GM23338 (cell line): ENCODE measurements at places on chromosomes 16 and 17. TPM values are rescaled to one million over a fixed set of nuclear protein-coding genes. Genes with fewer than 3 reads are reported as not detected.
A peak's percentile ranks its signal among the peaks of the same experiment; 100 is the strongest.

The SALL1 gene
- 20.2 and 22.7 TPM in 2 replicates for total RNA-seq

The CASKIN1 gene
- total RNA-seq: 2.4 and 6.2 TPM in 2 replicates

The FAM83G gene
- 44.5 and 46.6 TPM in 2 replicates for total RNA-seq

The TUBB3 gene
- total RNA-seq: 431 and 443 TPM in 2 replicates

The PRRT2 gene
- 8.9 and 13.3 TPM in 2 replicates for total RNA-seq

DNA sequence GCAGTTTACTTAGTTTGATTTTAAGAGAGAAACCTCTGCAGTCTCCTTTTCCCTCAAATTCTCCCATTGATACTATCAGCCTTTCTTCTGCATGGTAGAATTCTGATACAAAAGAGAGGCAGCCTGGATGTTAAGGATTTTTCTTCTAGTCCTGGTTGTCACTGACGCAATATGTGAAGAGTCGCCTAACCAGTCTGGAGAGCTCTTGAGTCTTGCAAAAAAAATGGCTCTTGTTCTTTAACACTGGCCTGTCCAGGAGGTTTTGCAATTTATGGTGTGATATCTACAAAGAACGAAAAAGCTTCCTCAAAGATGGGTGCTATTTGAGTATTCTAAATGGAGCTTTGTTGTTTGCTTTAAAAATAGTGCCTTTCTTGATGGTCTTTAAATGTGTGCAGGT lies 28.9 kb downstream of the COX10 start:
- no peak overlapping the region for H3K27ac ChIP-seq
- H3K27me3 ChIP-seq: no peaks in the 10 kb centered on the region
- no peaks in the 10 kb centered on the region for H3K36me3 ChIP-seq
- DNase-seq: peak; percentile 21
- H3K4me1 ChIP-seq: peaks cover 5% of the 10 kb centered on the region; the same call in 1 of the 2 replicates

- H3K4me3 ChIP-seq: peak overlapping the region; percentile 97
- peak overlapping the region; percentile 92 for H3K27ac ChIP-seq
- H3K4me1 ChIP-seq: peaks cover 15% of the 10 kb centered on the region
Observed at GRCh38 chr17:39926588-39927100, 757 bp downstream of the ORMDL3 start.

- H3K27ac ChIP-seq: no peak overlapping the region
- no peaks in the 10 kb centered on the region for H3K27me3 ChIP-seq
- peaks cover 32% of the 10 kb centered on the region for H3K4me1 ChIP-seq
- H3K4me3 ChIP-seq: no peak overlapping the region
- H3K36me3 ChIP-seq: no peaks in the 10 kb centered on the region
Observed at GRCh38 chr17:44115585-44116415, 7.6 kb downstream of the HDAC5 start.

DNA sequence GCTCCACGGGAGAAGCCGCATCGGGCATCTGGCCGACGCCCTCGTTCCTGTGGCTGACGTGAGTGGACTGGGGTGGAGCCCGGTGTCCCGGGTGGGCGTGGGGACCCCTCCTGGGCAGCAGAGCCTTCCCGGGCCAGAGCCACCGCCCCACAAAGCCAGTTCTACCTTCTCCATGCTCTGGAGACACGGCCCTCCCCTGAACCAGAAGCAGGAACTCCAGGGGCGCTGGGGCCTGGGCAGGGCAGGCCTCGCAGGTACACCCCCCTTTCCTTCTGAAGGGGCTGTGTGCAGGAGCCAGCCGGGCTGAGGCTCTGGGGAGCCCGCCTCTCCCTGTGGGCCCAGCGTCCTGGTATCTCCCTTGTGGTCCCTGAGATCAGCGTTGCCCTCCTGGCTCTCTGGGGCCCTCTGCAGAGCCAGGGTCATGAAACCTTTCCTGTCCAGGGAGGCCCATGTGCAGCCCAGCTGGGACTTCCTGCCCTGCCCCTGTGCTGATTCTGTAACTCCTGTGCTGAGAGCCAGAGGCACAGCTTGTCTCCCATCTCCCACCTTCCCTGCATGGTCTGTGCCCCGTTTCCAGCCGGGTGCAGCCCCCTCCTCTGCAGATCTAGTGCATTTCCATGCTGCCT lies 6.5 kb downstream of the PIGQ start:
- H3K36me3 ChIP-seq: no peaks in the 10 kb centered on the region
- H3K4me1 ChIP-seq: no peaks in the 10 kb centered on the region; the same call in 1 of the 2 replicates
- no peak overlapping the region for H3K4me3 ChIP-seq
- H3K27me3 ChIP-seq: no peaks in the 10 kb centered on the region

GRCh38 chr17:65797809-65798208 lies 236.4 kb upstream of the AXIN2 start:
- no peak overlapping the region for H3K4me3 ChIP-seq
- H3K27ac ChIP-seq: no peak overlapping the region
- H3K27me3 ChIP-seq: no peaks in the 10 kb centered on the region
- no peaks in the 10 kb centered on the region for H3K36me3 ChIP-seq

GRCh38 chr16:80466024-80466987 lies 74.5 kb upstream of the DYNLRB2 start:
- peak; percentile 95 for DNase-seq
- peak overlapping the region; percentile 15 for H3K4me3 ChIP-seq
- no peaks in the 10 kb centered on the region for H3K36me3 ChIP-seq
- peaks cover 8% of the 10 kb centered on the region; the same call in 1 of the 2 replicates for H3K4me1 ChIP-seq

DNA sequence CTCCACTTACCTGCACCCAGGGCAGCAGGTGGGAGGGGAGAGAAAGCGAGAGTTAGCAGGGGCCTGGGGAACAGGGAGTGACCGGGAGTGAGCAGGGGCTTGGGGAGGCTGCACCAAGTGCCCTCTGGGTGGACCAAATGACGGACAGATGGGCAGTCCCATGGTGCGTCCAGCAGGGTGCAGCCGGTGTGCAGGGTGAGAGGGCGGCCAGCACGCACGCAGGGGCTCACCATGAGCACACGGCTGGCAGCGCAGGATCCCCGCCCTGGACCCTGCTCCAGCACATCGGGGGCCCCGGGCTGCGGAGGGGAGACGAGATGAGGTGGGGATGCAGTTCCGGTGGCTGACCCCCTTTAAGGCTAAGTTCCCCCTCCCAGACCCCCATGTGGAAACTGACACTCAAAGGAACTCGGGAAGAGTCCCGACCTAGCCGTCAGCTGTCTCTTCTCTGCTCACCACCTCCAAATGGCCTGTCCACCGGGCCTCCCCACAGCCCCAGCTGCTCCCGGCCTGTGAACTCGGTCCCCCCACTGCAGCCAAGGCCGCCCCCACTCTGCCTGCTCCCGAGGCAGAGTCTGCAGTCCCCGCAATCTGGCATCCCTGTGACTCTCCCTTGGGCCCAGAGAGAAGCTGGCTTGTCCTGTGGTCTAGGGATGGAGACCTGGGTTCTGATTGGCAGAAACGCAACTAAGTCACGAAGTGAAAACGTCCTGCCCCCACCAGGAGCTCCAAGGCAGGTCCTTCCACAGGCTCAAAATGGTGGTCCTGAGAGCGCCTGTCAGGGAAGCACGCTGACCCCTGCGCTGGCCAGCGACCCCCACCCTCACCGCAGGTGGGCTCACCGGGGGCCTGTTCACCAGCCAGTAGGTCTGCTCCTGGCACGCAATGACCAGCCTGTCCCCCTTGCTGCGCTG lies 2.9 kb downstream of the RGS11 start:
- no peak for DNase-seq
- no peak overlapping the region for H3K27ac ChIP-seq
- H3K4me3 ChIP-seq: no peak overlapping the region

- H3K27me3 ChIP-seq: no peaks in the 10 kb centered on the region
- peak; percentile 92 for DNase-seq
- no peak overlapping the region for H3K27ac ChIP-seq
- no peak overlapping the region for H3K4me3 ChIP-seq
Observed at GRCh38 chr16:5025171-5025632, 8.5 kb downstream of the NAGPA start.

DNA sequence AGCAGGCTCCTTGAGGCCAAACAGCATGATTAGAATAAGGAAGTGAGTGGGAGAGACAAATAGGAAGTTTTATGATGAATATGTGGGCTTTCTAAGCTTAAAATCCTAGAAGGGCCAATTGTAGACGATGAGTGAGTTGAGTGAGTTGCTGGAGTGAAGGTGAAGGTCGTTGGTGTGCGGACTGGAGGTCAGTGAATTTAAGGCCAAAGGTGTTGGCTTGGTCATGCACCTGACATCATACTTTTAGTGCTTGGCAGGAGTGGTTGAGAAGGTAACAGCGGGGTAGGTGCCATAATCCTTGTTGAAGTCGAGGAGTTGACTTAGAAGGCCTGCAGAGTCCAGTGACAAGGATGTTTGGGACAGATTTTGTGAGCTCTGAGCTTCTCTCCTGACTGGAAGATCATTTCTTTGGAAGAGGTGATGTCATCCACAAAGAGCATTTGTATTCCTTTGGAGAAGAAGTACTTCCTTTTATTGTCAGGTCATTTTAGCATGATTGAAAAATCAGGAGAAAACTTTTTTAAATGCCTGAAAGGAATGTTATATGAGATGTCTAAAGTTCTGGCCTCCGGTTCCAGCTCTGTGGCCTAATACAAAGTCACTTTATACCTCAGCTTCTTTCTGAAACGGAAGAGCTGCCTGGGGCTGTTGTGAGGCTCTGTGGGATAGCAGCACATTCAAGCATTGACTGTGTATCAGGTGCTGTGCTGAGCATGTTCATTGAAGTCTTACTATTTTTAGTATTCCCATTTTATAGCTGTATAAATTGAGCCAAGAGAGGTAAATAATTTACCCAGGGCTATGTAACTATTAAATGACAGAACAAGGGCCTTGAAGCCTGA lies 53.6 kb upstream of the TBX2 start:
- H3K4me3 ChIP-seq: no peak overlapping the region
- no peaks in the 10 kb centered on the region for H3K36me3 ChIP-seq
- no peak for DNase-seq
- H3K27me3 ChIP-seq: no peaks in the 10 kb centered on the region
- no peaks in the 10 kb centered on the region; the same call in 1 of the 2 replicates for H3K4me1 ChIP-seq

DNA sequence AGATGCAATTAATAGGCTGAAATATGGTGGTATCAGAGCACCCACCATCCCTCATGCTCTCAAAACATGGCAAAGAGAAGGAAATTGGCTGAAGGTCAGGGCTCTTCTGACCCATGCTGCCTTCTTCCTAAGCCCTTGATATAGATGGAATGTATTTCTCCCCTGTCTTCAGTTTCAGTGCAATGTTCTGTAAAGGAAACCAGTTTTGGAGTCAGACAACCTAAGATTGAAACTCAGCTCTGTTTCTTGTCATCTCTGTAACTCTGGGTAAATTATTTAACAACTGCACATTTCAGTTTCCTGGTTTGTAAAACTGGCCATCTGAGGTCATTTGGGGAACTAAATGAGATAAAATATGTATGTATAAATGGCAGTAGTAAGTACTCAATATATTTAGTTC lies 243.9 kb downstream of the CA10 start:
- no peak overlapping the region for H3K27ac ChIP-seq
- H3K4me1 ChIP-seq: peaks cover 17% of the 10 kb centered on the region
- H3K4me3 ChIP-seq: no peak overlapping the region
- no peaks in the 10 kb centered on the region for H3K36me3 ChIP-seq
- no peak for DNase-seq

GRCh38 chr16:72588551-72588950 lies 416.6 kb upstream of the PMFBP1 start:
- no peaks in the 10 kb centered on the region for H3K36me3 ChIP-seq
- H3K4me1 ChIP-seq: peaks cover 5% of the 10 kb centered on the region; the same call in 1 of the 2 replicates
- no peak for DNase-seq
- H3K27ac ChIP-seq: no peak overlapping the region
- no peaks in the 10 kb centered on the region for H3K27me3 ChIP-seq

GRCh38 chr17:81378941-81379511 lies 16.2 kb upstream of the BAHCC1 start:
- no peak overlapping the region for H3K4me3 ChIP-seq
- no peaks in the 10 kb centered on the region for H3K36me3 ChIP-seq
- H3K27ac ChIP-seq: no peak overlapping the region
- H3K4me1 ChIP-seq: no peaks in the 10 kb centered on the region
- 0 out of 2 replicates have a peak, but pooled peaks cover 5% of the 10 kb centered on the region for H3K27me3 ChIP-seq

DNA sequence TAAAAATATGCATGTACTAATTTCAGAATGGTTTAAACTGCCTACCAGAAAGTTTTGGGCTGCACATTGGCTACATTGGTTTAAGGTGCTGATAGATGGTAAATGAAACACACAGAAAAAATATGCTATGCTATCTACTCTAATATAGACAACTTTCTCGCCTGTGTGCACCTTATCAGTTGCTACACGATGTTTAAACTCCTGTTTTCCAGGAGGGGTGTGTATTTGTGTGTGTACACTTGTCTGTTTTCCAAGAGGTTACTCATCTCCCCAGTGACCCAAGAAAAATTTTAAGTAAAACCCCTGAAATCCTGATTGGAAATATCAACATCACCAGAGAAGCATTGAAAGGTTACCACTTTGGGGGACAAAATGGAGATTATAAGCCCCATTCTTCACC lies 21.6 kb upstream of the PSMC5 start:
- H3K4me3 ChIP-seq: no peak overlapping the region
- H3K27ac ChIP-seq: no peak overlapping the region
- no peak for DNase-seq
- no peaks in the 10 kb centered on the region for H3K27me3 ChIP-seq
- peaks cover 84% of the 10 kb centered on the region for H3K36me3 ChIP-seq
- H3K4me1 ChIP-seq: no peaks in the 10 kb centered on the region

DNA sequence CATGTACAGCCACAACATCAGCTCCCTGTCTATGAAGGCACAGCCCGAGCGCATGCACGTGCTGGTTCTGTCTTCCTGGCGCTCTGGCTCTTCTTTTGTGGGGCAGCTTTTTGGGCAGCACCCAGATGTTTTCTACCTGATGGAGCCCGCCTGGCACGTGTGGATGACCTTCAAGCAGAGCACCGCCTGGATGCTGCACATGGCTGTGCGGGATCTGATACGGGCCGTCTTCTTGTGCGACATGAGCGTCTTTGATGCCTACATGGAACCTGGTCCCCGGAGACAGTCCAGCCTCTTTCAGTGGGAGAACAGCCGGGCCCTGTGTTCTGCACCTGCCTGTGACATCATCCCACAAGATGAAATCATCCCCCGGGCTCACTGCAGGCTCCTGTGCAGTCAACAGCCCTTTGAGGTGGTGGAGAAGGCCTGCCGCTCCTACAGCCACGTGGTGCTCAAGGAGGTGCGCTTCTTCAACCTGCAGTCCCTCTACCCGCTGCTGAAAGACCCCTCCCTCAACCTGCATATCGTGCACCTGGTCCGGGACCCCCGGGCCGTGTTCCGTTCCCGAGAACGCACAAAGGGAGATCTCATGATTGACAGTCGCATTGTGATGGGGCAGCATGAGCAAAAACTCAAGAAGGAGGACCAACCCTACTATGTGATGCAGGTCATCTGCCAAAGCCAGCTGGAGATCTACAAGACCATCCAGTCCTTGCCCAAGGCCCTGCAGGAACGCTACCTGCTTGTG lies 10.7 kb downstream of the CHST4 start:
- H3K27ac ChIP-seq: no peak overlapping the region
- no peaks in the 10 kb centered on the region for H3K36me3 ChIP-seq
- no peaks in the 10 kb centered on the region for H3K27me3 ChIP-seq
- no peak overlapping the region for H3K4me3 ChIP-seq
- no peaks in the 10 kb centered on the region for H3K4me1 ChIP-seq

GRCh38 chr17:21058098-21058893 lies 15.5 kb upstream of the USP22 start:
- DNase-seq: no peak
- H3K36me3 ChIP-seq: no peaks in the 10 kb centered on the region
- H3K4me3 ChIP-seq: no peak overlapping the region
- no peak overlapping the region for H3K27ac ChIP-seq
- no peaks in the 10 kb centered on the region for H3K27me3 ChIP-seq
